ENCODE measurements at places on chromosomes 12 and 14.

- DNase-seq = no peak
Observed at GRCh38 chr12:64600164-64600561, 10.1 kb upstream of the RASSF3 start.

- DNase-seq = no peak
Observed at GRCh38 chr14:75904311-75904710, 77.5 kb downstream of the TGFB3 start.

DNA sequence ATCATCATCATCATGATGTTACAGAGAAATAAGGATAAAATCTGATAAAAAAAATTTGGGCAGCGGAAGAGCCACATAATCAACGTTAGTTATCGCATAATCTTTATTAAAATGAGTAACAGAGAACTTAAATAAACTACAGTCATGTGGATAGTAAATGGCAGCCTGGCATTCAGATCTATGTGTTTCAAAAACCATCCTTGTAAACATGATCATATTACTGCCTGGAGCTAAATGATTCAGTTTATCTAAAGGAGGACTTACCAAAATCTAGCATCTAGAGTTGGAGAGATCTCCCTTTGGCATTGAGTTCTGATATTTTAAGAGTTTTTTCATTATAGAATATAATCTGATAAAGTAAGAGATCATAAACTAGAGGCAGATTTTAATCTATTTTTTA is 200.1 kb upstream of the MGAT4C start:
- no peak for DNase-seq

- no peak for DNase-seq
Observed at GRCh38 chr14:89143595-89143994, 273.4 kb downstream of the FOXN3 start.

DNA sequence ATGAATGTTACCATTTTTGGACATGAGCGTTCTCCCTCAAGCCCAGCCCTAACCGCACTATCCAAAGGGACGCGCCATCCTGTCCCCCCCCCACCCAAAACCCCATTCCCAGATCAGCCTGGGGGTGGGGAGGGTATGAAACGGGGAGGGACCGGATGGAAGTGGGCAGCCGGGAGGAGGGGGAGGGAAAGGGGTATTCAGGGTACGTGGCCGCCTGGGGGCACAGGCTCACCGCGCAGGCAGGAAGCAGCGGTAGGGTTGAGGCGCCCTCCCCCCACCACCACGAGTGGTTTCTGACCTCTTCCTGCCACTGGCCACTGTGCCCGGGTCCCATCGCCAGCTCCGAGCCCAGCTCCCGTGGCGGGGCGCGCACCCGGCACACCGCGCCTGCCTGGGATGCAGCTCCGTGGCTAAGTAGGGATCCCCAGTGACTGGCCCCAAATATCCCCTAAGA is 1.4 kb downstream of the ACTN1 start:
- DNase-seq = peak; percentile 51

DNA sequence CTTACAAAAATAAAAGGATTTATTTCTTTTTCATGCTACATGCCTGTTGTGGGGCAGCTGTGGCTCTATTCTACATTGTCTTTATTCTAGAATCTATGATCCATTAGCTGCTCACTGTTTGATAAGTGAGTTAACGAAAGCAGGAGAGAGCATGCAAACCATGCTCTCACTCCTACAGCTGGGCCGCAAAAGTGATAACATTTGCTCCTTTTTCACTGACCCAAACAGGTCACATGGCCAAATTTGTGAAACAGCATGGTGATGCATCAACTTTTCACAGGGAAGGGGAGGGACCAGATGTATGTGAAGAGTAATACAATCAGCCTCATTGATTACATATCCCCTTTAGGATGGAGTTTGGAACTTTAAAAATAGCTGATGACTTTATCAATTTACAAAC is 456.9 kb upstream of the SYT1 start:
- DNase-seq = no peak

GRCh38 chr12:3362737-3363136 is 128.3 kb upstream of the PRMT8 start:
- no peak for DNase-seq

- DNase-seq = no peak
Observed at GRCh38 chr14:76115010-76115422, 36.7 kb upstream of the GPATCH2L start.

- DNase-seq = no peak
Observed at GRCh38 chr12:129467726-129468125, 436.1 kb downstream of the TMEM132D start.

GRCh38 chr14:56461276-56462275 is 118.0 kb upstream of the TMEM260 start:
- no peak for DNase-seq

GRCh38 chr14:95547272-95547625 is 12.4 kb downstream of the GLRX5 start:
- DNase-seq = no peak

DNA sequence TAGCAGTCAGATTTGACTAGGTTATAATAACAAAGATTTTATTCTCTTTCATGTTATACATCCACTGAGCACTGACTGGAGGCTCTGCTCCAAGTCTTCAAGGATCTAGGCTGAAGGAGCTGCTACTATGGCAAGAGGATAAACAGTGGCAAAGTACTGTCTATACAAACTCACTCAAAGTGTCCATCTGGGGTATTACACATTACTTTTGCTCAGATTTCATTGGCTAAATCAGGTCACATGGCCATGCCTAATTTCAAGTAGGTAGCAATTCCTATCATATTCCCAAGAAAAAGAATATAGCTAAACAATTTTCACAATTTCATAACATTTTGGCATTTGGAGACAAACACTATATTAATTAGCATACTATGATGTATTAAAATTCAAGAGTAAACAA is 40.9 kb downstream of the CDK17 start:
- no peak for DNase-seq

DNA sequence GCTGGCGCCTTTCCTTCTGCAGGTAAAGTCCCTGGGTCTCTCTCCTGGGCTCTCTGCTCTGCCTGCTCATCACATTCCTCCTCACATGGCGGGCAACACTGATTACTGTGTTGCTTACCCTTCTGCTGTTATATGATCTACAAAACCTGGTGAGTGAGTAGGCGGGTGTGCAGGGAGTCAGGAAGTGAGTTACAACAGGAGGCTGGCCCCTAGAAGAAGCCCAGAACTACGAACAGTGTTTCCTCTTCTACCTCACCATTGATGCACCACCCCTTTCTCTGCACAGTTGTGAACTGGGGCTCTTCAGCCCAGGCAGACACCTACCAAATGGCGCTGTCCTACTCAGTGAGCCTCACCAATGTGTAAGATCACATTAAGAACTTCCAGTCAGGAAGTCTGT is 4.9 kb upstream of the KLHL33 start:
- peak; percentile 37 for DNase-seq

DNA sequence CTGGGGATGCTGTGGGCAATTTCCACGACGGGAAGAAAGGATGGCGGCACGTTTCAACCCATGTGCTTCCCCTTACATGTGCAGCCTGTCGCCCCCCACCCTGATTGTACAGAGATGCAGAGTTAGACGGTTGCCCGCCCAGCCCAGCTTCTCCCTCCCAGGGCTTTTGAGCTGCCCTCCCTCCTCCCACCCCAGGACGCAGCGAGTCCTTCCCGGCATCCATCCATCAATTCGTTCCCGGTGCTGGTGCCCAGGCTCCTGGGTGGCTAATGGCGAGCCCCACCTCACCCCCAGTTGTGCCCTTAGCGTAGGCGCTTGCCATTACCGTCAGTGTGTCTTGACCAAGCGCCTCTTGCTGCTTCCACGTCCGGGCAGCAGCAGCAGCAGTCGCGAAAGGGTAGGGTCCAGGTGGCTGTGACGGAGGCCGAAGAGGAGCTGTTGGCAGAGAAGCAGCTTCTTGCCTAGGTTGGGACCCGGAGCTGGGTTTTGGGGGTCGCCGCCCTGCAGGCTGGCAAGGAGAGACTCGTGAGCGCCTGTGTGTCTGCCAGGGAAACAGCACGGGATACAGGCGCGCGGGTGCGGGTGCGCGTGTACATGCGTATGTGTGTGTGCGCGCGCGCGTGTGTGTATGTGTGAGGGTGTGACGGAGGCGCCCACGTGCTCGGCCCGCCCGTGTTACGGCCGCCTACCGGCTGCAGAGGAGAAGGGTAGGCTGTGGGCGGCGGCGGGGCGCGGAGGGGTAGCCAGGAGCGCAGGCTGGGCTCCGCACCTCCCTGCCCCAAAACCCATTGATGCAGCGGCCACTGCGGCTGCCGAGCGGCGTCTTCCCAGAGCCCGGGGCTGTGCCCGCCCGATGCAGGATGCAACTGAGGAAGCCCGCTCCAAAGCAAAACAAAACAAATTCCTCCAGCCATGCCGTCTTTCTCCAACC is at the start of gene SLC6A15:
SLC6A15 (minus strand) TSS at position 602 of the 931 bp plus-strand sequence. CDS start 20,679 bp downstream, outside the sequence.
- no peak for DNase-seq

GRCh38 chr12:19912991-19913390 is 455.3 kb upstream of the PDE3A start:
- no peak for DNase-seq

GRCh38 chr12:70960484-70960883 is 39.9 kb upstream of the PTPRR start:
- no peak for DNase-seq

DNA sequence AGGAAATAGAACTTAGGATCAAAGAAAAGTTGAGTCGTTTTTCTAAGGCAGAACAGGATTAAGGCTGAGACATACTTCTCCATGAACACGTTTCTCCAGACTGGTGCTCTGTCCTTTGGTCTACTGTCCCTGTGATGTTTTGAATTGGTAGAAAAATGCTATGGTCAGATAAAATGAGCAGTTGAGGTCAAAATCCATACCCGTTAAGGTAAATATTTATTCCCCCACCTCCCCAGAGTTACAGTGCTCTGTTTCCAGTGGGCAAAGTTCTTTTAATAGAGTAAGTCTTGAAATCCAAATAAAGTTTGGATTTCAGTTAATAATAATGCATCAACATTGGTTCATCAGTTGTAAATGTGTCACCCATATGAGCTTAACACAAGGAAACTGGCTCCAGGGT is 74.5 kb downstream of the PTHLH start:
- no peak for DNase-seq

DNA sequence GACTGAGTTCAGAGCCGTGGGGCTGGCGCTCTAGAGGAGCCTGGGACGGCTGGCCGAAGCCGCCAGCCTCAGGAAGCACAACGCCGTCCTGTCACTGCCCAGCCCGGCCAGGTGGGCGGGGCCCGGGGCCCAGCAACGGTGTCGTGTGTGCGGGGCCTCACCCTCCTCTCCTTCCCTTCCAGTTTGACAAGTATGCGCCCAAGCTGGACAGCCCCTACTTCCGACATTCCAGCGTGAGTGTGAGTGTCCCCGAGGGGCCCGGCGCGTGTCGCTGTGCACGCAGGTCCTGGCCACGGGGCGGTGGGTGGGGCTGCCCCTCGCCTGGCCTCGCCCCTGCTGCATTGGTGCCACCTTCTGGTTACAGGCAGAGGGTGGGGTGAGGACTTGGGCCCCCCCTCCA is 38.3 kb downstream of the LRCOL1 start:
- DNase-seq = no peak

- no peak for DNase-seq
Observed at GRCh38 chr14:44960646-44961045, 1.1 kb downstream of the KLHL28 start.

GRCh38 chr12:39357041-39357440 is 85.9 kb downstream of the KIF21A start:
- no peak for DNase-seq

DNA sequence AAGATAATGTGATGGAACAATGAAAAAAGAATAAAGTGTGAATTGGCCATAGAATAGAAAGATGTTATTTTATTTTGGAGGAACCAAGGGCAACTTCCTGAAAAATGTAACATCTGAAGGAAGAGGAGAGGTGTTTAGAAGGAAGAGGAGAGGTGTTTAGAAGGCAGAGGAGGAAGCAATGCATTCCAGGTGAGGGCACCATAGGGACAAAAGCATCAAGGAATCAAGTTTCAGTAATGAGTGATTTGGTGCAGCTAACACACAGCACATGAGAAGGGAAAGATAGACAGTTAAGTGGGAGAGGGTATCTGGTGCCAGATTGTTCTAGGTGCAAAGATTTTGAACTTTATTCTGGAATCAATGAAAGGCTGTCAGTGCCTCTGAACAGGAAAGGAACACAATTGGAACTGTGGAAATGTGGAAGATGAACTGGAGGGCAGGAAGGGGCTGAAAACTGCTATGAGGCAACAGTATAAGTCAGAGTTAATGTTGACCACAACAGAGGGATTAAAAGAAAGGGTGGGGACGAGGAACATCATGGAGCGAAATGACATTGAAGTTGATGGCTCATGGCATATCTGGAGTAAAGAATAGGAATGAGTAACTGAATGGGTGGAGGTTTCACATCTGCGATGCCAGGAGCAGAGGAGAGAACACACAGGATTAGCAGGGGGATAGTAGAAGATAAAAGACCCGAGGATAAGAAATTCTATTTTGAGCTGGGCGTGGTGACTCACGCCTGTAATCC is 326.6 kb downstream of the LRIG3 start:
- no peak for DNase-seq

DNA sequence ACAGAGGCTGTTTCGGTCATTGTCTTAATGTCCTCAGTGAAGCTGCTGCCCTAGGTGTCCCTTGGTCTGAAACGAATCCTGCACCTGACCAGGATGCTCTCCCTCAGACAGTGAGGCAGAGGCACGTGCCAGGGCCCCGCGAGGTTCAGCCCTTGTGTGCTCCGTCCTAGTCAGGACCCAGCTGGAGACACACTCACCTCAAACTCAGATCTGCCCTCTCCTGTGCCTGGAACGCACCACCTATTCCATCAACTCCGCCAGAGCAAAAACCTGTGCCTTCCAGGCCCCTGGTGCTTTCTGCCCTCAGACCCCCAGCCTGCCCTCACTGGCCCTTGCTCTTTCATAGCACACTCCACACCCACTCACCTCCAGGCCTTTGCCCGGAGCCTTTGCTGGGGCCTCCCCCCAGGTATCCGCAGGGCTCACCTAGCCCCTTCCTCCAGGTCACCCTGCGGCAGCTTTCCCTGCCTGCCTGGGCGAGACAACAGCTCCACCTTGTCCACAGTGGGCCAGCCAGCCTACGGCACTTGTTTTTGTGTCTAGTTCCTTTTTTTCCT is 150.6 kb downstream of the BCL11B start:
- DNase-seq = no peak

DNA sequence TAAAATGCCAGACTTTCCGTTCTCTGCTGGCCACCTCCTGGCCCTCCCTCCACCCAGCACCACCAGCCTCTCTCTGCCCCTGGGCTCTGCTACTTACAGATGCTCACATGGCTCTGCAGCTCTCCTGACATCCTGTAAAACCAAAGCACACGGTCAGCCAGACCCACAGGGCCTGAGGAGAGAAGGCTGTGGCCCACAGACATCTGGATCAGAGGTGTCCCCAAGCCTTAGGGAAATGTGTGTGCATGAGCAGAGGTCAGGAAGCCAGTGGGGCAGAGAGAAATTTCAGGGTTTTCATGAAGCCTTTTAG is 11.5 kb downstream of the KRT77 start:
- no peak for DNase-seq

GRCh38 chr12:122886851-122887818 is 8.8 kb downstream of the VPS37B start:
- peak; percentile 56 for DNase-seq

DNA sequence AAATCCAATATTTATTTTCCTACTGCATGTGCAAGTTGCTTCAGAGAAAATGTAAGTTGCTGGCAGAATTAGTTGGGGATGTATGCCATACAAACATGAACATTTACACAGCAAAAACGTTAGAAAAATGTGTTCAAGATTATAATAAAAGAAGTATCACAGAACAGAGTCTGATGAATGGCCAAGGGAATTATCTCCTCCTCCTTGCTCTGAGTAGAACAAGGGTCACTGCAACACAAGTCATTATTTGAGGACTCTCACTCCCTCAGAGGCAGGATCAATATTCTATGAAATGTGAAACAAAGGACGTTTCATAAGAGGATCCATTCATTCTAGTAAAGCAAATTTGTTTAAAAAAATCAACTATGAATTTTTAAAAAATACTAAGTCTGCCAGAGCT is 177.8 kb downstream of the PRKD1 start:
- DNase-seq = no peak
